ENCODE measurements at places on chromosomes 2 and 18. TPM values are rescaled to one million over a fixed set of nuclear protein-coding genes. Genes with fewer than 3 reads are reported as not detected.

Gene CNGA3
- total RNA-seq: not detected

Gene C2orf80
- not detected for total RNA-seq

Gene PFN4
- total RNA-seq: not detected

Gene ZNF385B
- total RNA-seq: not detected

Gene PXDN
- 175 TPM for total RNA-seq
